ENCODE measurements at places on chromosomes 3 and 15. TPM values are rescaled to one million over a fixed set of nuclear protein-coding genes. Genes with fewer than 3 reads are reported as not detected.

Gene GTF2E1
- polyA plus RNA-seq, result 13.0 TPM

Gene CD86
- 48.5 TPM for polyA plus RNA-seq

Gene TCTA
- polyA plus RNA-seq, result 24.6 TPM

Gene CYP8B1
- not detected for polyA plus RNA-seq

Gene GNAT1
- polyA plus RNA-seq, result not detected

Gene MKRN2OS
- polyA plus RNA-seq, result not detected

DNA sequence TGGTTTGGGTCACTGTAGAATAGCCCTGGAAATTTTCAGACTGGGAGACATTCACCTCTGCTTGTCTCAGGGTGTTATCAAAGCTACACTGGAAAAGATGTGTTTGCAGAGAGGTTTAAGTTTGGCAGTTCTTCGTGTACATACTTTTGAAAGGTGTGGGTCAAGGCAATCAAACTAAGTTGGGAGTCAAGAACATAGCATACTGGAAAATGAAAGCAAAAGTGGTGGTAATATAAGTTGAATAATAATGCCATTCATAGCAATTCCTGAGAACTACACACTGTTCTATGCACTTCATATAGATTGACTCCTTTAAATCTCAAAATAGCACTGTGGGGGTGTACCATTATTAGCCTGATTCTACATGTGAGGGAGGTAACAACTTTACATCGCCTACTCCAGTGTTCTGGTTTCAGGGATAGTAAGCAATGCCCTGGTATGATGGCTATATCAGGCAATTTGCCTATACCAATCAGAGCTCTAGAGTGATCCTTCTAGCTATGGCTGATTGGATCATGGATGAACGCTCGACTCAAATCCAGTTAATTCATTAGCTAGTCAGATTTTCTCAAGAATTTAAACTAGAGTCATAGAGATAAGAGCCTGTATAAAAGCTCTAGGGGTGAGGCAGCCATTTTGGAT, 44.6 kb upstream of the RASGRP1 start:
- DNase-seq, result no peak

DNA sequence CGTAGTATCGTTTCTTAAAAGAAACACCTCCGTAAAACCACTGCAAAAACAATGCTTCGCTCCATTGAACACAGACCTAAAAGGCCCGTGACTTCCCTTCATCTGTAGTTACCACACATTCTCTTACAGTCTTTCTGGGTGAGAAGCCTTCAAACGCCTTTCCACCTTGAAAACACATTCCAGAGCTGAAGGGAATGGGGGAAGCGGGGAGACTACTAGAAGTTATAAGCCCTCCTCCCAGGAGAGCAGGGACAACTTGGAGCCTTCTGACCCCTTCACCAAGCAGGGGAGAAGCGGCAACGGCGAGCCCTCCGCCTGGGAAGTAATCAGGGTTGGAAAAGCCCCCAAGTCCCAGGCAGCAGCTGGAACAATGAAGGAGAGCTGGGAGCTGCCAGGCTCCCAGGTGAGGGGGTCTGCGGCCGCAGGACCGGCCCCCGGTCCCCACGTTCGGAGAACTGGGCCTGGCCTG, 461 bp downstream of the SECISBP2L start:
- DNase-seq, result peak; percentile 48

- DNase-seq, result no peak
Measured at GRCh38 chr3:60226912-60227311, 1024.3 kb downstream of the FHIT start.

DNA sequence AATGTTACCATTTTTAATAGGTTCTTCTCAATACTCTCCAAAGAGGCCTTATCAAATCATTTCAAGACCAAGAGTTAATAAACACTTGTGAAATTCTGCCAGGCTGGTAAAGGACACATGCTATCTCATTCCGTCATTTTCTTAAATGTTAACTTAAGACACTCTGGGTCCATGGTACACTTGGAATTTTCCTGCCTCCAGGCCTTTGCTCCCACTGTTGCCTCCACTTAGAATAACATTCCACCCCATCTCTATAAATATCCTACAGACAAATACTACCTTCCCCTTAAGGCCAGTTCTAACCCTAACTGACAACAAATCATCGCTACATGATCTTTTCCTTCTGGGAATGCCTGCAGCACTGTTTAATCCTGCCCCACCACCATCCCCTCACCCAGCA, 24.1 kb downstream of the MAGI1 start:
- no peak for DNase-seq

DNA sequence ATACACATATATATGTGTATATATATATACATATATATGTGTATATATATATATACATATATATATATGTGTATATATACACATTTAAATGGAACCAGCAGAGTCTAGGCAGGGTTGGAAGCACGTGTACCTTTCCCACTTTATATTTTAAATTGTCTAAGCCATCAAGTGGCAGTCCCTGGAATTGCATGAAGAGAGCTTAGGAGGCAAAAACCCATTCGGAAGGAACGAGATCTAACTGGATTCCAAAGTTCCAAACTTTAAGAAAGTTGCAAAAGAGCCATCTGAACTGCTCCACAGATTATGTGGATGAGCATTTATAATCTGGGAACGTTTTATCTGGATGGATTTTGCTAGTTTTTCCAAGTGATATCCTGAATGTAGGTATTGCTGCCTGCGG, 186.5 kb downstream of the FOXP1 start:
- no peak for DNase-seq

- no peak for DNase-seq
Measured at GRCh38 chr3:117700573-117701360, 991.2 kb downstream of the TUSC7 start.

DNA sequence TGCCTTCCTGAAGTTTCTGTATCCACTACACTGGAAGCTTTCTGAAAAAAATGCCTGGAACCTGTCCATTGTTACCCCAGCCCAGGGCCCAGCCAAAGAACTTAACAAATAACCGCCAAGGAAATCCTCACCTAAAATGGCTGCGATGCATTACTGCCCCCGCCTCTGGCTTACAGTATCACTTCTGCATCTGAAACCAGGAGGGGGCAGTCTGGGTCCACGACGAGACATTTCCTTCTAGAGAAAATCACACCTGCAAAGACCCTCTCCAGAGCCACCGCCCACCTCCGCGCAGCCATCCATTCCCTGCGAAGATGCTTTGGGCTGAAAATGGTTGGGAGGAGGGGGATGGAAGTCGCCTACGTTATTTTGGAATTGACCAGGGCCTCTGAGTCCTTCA, 22.4 kb upstream of the CELF6 start:
- DNase-seq, result no peak

- DNase-seq, result peak; percentile 28
Measured at GRCh38 chr3:9897408-9898372, 5.0 kb upstream of the IL17RE start.

DNA sequence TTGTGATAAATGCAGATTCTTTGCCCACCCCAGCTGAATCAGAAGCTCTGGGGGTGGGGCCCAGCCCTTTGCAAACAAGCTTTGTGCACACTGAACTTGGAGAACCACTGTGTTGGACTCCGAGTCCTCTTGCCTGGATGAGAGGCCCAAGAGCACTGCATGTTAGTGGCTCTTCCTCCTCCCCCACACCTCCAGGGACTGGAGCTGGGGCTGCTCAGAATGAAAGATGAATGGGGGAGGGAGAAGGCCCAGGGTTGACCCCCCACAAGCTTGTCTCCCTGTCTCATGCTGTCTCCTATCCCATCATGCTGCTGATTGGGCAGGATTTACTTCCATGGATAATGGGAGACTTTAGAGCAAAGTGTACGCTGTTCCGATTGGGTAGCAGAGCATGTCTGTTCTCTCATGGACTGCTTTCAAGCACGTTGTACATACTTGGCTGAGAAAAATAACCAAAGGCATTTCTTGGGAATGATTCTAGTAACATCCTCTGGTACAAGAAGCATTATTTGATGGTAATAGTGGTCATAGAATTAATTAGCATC, 99.6 kb downstream of the PGPEP1L start:
- DNase-seq, result no peak

- no peak for DNase-seq
Measured at GRCh38 chr3:69290006-69290405, 95.9 kb downstream of the FRMD4B start.

DNA sequence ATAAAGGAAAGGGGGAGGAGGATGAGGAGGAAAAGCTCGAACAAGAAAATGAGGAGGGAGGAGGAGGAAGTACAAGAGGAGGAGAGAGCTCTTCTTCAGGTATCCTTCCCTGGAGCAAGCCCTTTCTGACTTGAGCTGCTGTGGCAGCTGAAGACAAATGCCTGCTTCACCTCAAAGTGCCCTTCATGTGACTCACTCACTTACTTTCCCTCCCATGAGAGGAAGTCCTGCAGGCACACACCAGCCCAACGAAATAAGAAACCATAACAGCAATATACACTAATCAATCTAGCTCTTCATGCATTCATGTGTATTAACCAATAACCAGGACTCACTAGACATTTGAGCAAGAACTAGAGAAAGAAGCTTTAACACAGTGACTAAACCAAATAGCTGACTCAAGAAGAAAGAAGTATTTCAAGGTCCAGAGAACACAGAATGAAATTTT, 251.9 kb downstream of the IGSF11 start:
- DNase-seq, result peak; percentile 90

GRCh38 chr15:26623071-26623470, 149.8 kb downstream of the GABRB3 start:
- no peak for DNase-seq

DNA sequence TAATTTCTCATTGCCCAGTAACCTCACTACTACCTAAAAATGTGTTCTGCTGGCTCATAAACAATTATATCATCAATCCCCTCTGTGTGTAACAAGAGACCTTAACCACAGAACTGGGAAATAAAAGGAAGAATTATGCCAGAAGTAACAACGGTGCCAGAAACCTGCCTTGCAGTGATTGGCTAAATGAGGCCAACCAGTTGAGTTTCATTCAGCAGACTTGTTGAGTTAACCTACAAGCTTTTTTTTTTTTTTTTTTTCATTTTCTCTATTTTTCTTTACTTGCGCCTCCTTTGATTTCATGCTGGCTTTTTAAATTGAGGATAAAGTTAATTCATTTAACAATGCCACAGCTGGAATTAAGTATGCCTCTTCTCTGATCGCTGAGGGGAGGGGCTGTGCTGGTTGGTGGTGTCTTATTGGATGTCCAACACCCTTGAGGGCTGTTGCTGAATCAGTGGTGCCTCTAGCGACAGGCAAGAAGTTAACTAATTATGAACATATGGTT, 30.0 kb upstream of the GMNC start:
- DNase-seq, result no peak

DNA sequence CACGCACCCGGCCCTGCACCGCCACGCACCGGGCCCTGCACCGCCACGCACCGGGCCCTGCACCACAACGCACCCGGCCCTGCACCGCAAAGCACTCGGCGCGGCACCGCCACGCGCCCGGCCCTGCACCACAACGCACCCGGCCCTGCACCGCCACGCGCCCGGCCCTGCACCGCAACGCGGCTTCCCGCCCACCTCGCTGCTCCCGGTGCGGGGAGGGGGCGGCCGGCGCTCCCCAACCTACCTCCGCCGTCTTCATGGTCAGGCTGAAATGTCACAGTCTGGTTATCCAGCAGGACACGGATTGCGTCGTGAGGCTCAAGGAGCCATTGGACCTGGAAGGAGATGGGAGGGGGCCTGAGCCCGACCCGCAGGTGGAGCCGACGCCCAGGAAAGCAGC, 41.8 kb downstream of the MUC20 start:
- no peak for DNase-seq

DNA sequence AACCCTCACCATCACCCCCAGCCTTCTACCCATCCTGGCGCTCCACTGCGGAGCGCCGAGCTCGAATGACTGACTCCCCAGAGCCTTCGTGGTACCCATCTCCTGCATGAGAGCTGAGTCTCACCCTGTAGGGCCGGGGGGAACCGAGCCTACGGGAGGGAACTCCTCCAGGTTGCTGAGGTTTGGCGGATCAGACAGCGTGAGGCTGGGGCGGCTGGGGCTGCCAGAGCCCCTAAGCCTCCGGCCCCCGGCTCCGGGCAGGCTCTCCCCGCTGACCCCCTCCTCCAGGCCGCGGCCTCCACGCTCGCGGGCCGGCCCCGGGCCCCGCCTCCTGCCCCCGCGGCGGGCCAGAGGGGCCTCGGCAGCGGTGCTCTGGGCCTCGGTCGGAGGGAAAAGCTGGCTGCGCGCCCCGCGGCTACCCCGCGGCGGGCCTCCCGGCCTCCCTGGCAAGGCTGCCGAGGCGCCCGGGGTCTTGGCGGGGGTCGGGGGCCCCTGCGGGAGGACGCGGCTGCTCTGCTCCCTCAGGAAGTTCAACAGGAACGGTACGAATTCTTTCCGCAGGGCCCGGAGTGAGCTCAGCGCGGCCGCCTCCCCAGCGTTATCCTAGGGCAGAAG, 643 bp downstream of the CDAN1 start:
- no peak for DNase-seq
